Activated CD4-positive, alpha-beta T cell treated with anti-CD3 and anti-CD28 coated beads for 1 hour (primary cell): ENCODE measurements at places on chromosomes 2 and 18.
A peak's percentile ranks its signal among the peaks of the same experiment; 100 is the strongest.

GRCh38 chr2:187174582-187174981 lies 273.5 kb downstream of the CALCRL start:
- DNase-seq, result no peak

DNA sequence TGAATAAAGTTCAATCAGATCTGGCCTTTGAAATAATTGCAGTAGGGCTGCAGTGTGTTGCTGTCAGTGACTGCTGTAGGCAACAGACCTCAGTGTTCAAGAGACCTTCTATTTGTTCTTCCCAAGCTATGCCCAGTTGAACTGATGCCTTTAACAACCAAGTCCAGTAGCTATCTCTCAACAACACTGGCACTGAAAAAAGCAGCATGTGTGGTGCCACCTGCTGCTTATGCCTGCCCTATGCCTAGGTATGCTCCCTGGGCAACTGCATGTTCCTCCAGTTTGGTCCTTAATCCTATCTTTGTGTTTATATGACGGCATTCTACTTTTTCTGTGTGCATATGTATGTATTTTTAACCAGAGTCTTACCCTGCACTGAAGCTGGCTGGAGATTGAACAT lies 523.9 kb upstream of the MEX3C start:
- DNase-seq, result no peak

- no peak for DNase-seq
Measured at GRCh38 chr2:88123164-88123974, 4.5 kb downstream of the FABP1 start.

DNA sequence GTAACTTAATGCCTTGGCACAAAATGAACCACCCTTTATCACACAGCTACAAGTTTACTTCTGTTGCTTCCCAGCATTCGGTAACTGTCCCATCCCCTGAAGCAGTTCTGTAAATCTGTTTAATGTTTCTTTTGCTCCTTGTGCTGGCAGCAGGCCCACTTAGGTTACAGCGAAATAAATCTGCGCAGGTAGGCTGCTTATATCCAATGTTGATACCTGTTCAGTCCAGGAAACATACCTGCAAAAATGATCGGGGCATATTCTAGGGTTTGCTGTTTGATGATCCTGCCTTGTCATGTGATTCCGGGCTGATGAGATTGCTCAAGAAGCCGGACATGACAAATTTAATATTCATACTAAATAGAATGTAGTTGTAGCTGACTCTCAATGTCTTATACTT lies 23.3 kb downstream of the PELI1 start:
- DNase-seq, result no peak

GRCh38 chr2:207895274-207895860 lies 125.7 kb upstream of the FZD5 start:
- DNase-seq, result no peak

- DNase-seq, result no peak
Measured at GRCh38 chr18:4384932-4385331, 70.2 kb downstream of the DLGAP1 start.

DNA sequence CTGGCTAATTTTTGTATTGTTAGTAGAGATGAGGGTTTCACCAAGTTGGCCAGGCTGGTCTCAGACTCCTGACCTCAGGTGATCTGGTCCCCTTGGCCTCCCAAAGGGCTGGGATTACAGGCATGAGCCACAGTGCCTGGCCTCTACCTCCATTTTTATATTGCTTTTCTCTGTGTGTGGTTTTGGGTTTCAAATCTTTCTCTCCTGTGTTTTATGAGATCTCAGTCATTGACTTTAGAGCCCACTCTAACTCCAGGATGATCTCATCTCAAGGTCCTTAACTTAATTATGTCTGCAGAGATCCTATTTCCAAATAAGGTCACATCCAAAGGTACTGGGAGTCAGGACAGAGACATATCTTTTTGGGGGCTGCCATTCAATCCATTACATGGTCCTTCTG lies 24.7 kb downstream of the ARL4C start:
- DNase-seq, result no peak

DNA sequence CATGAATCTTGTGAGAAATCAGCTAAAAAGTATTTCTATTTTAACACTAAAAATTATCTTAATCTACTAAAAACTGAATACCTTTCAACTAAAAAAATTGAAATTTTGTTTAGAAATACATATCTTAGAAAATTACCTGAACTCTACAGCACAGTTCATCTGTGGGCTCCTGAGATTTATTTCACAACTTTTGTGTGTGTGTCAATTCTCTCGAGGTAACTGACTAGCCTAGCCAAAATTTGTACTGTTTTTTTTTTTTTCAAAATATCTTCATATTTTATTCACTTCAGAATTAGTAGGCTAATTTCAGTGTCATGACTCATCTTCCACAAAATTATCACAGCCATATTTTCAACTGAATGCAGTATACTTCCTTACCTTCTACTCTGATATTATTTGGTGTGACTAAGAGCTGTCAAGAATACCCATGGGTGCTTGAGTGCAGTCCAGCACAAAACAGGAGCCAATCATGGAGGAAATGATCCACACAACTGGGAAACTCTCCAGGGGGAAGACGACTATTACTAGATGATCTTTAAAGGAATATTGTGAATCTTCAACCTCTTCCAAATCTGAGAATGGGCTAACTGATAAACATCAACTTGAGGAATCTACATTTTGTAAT lies 174.6 kb downstream of the ZNF385B start:
- no peak for DNase-seq

DNA sequence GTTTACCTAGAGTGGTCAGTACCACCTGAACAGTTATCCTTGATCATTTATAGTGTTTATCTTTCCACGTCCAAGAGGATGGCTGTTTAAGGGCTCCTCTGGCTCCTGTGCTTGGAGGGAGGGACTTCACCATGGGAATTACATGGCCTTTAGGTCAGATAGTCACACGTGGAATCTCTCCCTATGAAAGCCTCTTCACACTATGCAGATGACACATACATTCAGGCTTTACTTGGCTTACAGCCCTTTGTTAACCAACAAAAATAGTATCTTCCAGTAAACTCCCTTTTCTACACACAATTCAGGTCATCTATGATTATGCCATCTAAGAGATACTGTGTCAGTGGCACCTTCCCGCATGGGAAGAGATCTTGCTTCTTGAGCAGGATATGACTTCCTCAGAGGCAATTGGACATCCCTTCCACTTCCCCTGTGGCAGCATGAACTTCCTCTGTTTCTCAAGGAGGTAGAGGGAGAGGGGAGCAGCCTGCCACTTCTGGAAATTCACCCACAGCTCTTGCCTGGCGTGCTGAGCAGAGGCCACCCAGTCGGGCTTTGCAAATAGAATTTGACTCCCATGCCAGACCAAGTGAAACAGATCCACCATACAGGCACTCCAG lies 53.5 kb downstream of the COLEC12 start:
- DNase-seq, result no peak

DNA sequence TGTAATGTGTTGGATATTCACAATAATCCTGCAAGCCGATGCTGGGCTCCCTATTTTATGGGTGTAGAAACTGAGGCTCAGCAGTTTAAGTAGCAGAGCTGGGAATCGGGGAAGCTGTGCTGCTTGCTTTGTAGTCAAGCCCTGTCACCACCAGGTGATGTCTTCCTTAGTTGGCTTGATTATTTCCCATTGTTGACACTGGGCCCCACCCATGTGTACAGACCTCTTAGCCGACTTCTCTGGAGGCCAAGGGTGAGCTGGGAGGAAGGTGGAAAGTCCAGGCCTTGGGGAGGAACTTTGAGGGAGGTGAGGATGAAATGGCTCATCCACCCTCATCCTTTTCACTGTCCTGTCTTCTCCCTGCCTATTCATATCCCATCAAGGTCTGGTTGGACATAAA lies 60.0 kb downstream of the CAPN13 start:
- DNase-seq, result no peak

DNA sequence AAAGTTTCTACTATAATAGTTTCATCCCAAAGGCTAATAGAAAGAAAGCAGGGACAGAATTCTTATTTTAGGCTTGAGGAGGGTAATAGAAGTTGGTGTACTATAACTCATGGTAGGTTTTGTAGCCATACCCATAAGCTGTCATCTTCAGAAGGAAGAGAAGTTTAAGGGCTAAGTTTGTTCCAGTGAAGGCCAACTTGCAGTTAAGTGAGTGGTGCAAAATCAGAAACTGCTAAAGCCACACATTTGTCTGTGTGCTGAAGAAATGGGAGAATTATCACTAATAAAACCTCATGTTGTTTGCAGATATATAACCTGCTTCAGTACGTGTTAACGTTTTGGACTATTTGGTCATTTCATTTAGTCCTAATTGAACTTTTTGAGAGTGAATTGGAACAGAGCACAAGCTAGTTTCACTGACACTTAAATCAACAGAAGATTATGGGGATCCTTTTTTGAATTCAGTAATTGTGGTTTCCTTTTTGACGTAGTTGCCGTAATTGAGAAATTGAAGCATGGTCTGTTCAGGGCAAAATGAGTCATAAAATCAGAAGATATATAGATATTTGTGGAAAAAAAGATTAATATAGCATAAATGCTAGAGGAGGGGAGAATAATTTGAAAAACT lies 69.1 kb downstream of the PHLPP1 start:
- DNase-seq, result no peak

DNA sequence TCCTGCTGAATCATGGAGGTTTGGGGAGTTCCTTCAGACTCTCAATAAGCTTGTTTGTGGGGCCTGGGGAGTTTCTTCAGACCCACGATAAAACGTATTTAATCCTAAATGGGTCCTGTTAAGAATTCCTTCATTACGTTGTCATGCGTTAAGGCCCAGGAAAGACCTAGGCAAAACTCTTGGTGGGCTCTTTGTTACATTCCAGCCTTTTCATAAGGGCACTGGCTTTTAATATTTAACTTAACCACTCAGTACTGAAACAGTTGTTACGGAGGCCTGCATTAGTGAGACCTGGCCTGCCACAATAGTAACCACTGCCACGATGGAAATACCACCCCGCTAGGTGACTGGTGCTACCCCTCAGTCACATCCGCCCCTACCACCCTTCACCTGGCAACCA lies 17.5 kb upstream of the BIN1 start:
- DNase-seq, result no peak

DNA sequence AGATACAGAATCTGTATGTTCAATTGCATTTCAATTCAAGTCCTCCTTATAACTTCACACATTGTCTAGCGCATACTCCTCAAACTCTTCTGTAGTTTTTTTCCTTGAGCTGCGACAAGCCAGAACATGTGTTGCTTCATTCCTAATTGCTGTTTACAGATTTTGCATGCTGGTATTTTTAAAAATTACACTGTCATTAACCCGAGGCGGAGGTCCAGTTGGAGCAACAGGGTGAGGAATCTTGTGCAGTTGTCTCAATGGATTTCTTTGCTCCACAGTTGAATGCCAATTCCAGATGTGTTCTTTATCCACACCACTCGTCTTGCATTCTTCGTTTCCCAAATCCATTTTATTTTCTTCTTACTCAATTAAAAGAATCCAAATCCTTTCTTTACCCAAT lies 16.4 kb upstream of the SERPINB13 start:
- DNase-seq, result no peak

DNA sequence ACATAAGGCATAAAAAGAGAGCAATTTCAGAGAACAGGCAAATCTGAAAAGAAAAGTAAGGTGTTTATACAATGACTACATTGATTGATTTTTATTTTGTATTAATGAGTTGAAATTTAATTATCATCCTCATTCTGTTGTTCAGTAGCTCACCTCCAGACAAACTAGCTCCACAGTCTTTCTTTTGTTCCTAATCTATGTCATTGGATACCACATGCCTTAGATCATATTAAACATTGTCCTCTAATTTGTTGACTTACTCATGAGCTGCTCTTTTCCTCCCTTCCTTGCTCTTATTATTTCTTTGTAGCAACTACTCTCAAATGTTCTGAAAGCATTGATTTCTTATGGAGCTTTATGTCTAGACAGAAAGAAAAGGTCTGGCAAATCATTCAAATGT lies 185.5 kb upstream of the ZSWIM2 start:
- DNase-seq, result no peak

DNA sequence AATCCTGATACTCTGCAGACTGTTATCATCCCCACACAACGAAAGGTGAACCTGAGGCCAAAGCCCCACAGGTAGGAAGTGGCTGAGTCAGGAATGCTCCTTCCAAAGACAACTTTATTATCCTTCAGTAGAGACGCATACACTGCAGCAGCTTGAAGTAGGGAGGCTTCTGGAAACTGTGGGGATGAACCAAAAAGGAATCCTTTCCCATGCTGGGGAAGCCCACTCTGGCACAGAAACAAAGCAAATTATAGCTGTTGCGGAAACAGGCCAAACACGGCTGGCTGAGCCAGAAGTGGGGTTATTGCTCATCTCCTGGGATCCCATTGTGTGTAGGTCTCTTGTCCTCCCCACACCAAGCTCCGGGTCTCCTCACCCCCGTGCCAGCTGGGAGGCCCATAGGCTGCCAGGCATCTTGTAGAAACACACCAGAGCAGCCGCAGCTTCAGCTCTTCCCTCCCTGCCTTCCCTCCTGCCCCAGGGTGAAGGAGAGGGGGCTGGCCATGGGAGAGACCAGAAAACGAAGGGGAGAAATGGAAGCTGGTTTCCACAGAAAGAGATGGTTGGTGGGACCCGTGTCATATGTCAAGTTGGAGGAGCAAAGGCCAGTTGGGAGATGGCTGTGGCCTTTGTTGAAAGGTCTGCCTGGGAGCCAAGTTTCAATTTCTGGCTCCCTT lies 176.9 kb upstream of the NABP1 start:
- DNase-seq, result no peak

GRCh38 chr2:58557176-58557575 lies 316.1 kb upstream of the FANCL start:
- DNase-seq, result no peak

GRCh38 chr18:38421872-38422615 lies 856.4 kb upstream of the CELF4 start:
- no peak for DNase-seq

- no peak for DNase-seq
Measured at GRCh38 chr2:157169889-157170288, 87.6 kb upstream of the GALNT5 start.

GRCh38 chr2:219308142-219309101 lies 779 bp downstream of the PTPRN start:
- peak; percentile 41 for DNase-seq

DNA sequence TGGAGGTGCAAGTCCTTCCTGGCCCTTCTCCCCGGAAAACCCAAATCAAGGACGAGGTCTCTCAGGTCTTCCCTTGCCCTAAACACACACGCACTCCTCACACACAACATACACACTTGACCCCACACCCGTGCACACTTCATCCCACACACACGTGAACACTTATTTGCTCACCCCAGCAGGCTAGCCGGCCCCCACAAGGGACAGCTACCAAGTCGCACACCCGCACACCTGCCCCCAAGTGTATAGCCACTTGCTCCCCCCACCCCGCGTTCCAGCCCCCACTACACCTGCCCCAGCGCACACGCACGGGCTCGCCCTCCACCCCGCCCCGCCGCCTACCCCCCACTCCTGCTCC lies 359 bp downstream of the TGFBRAP1 start:
- DNase-seq, result no peak

- no peak for DNase-seq
Measured at GRCh38 chr2:62042944-62043343, 137.5 kb downstream of the COMMD1 start.

DNA sequence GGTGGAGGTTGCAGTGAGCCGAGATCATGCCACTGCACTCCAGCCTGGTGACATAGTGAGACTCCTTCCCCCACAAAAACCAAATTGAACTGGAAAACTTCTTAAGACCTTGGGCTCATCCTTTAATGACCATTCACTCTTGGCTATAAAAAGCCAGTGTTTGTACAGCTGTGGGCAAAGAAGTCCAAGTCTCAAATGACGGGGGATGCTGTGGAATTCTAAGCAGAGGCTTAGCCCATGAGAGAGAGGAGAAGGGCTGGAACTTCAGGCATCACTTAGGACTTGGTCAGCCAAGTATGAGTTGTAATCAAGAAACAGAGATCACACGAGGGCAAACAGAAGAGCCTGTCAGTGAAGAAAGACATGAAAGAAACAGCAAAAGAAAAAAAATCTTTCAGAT lies 79.3 kb upstream of the POU3F3 start:
- DNase-seq, result no peak
